ENCODE measurements at places on chromosomes 3 and 15.

DNA sequence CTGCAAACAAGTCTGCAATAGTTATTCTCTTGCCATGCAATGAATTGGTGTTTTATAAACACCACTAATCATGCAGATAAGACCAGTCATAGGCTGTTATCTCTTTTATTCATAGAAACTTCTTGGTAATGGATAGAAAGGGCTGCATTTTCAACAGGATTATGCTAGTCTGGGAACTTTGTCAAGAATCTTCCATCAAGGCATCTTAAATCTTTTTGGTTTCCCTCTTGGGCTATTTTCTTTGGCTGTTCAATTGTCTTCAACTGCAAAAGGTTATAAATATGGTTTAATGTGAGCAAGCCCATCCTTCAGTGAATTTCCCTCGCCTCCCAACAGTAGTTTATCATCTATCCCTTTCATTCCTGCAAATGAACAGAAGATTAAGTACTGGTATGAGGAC lies 59.0 kb upstream of the MINAR1 start:
- DNase-seq: no peak

DNA sequence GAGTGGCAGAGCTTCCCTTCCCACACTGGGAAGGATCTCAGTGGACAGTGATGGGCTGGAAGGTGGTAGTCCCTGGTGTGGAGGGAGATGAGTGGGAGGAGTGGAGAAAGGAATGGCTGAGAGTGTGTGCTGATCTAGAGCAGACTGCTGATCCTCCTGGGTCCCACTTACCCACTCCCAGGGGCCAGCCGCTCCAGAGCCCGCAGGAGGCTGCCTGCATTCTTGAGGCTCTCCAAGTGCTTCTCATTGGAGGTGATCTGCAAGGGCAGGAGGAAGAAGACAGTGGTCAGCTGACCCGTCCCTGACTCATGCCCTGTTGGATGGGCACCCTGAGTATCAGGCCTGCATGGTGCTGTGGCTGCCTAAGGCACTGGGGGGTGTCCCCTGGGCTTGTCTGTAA lies 50.0 kb downstream of the CTNNB1 start:
- no peak for DNase-seq

DNA sequence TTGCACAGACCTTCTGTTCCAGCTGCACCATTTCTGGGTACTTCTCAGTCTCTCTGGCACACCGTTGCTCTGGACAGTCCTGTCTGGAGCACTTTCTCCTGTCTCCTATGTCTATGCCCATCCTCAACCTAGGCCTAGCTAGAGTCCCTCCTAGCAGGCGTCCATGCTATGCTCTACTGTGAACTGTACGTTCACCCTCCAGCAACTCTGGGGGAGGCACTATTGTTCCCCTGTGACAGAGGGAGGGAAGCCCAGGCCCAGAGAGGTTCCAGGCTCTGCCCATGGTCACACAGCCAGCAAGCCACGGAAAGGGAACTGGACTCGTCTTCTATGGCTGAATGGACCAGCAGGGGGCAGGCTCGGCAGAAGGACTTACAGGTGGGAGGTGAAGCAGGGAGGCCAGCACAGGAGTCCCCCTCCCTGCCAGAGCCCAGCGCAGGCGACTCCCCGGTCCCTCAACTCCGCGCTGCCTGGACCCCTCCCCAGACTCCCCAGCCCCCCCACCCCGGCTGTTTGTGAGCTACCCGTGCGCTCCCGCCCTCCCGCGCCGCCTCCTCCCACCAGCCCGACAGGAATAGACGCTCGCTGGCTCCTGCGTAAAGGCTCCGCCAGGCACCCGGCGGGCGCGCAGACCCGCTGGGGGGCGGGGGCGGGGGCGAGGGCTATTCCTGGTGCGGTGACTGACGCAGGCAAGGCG lies 1.7 kb upstream of the LINGO1 start:
- DNase-seq: peak; percentile 43

GRCh38 chr15:58593870-58594269 lies 155.6 kb downstream of the ADAM10 start:
- DNase-seq: no peak

DNA sequence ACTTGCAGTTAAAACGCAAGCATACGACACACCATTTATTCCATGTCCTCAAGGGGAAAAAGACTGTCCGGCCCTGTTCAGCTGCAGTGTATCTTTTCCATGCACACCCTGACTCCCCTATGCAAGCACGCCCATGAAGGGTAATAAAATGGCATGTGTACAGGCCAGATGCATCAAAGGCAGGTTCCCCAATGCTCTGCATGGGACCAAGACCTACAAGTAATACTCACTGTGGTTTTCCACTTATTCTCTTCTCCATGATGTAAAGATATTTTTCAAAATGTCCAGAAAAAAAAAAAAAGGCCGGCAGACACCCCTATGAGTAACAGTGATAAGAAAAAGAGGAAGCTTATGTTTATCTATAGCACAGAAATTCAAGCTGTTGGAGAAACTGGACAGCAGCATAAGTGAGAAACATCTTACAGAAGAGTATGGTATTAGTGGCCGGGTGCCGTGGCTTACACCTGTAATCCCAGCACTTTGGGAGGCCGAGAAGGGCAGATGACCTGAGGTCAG lies 70.8 kb downstream of the MCF2L2 start:
- DNase-seq: no peak

DNA sequence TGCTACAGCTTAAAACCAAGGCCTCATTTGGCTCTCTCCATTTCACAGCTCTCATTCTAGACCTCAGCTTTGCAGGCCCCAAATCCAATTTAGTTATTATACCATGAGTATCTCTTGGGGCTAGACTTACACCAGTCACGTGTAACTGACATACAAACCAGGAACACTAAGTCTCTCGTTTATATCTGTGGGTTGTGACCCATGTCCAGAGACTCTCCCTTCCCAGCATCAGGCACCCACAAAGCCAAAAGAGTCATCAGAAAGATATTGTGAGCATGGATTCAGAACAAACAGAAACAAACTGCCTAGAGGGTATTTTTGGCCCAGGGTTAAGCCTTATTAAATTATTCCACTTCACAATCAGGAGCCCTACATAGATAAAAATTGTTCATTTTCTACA lies 5.6 kb upstream of the CCDC13 start:
- DNase-seq: no peak

GRCh38 chr3:37118163-37118562 lies 56.2 kb downstream of the LRRFIP2 start:
- no peak for DNase-seq

DNA sequence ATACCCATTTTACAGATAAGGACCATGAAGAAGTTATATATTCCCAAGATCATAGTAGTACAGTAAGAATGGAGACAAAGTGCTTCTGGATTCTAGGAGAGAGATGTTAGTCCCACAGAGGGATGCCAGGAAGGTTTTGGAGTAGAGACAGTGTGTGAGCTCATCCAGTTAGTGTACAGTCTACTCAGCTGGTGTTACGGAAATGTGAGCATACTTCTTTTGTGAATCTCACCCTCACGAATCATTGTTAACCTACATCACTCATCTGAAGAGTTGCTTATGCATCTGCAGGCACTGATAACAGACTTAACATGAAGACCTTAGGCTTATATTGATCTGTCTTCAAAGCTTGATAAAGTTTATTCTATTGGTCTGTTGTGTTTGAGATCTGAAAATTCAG lies 106.6 kb upstream of the PTPRG start:
- DNase-seq: no peak

DNA sequence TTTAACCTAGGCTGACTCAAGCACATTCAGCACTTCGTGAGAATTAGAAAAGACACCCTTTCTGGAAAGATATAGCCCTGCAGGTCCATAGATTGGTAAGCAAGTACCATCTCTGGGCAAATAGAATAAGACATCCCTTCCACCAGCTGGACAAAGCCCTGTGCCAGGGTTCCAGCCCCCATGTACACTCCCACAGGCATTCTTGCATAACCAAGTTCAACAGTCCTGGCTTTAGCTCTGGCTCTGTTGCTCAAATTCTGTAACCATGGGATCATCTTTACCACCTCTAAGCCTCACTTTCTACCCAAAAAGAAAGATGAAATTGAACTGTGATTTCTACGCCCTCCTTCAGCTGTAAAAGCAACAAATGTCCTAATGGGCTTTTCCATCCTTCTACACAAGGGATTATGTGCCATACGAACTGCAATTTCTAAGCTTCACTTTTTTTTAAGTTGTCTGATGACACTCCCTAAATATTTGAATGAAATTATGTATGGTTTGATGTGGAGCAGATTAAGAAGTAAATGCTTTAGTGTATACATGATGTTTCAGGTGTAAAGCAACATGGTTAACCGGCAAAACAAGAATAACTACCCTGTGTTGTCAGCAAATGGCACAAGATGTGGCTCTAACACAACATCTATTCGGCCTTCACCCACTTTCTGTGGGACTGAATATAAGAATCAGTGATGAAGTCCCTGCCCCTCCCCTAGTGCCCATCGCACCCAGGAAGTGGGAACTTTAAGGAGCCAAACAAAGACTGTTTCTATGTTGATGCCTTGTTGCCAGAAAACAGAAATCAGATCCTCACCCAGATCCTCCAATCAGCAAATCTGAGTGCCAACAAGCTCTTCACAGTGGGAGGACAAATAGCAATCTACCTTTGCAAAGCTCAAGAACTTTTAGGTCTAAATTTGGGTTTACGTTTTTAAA lies 165.7 kb downstream of the P3H2 start:
- no peak for DNase-seq

DNA sequence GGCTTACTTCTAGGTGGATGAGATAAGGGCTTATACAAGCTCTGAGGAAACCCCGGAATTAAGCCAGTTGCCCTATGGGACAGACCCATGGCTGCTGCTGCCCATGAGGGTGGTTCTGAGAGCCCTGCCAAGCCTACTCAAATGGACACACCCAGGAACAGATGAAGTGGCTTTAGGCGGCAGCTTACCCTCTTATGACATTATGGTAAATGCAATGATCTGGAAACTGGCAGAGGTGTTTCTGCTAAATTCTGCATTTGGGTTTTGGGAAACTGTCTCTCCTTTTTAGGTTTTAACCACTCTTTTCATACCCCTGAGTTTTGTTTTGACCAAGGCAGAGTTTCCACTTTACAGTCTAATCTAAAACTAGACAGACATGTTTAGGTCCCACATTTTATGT lies 9.0 kb upstream of the ZBED2 start:
- no peak for DNase-seq

GRCh38 chr3:156581033-156581432 lies 26.1 kb upstream of the SSR3 start:
- no peak for DNase-seq

DNA sequence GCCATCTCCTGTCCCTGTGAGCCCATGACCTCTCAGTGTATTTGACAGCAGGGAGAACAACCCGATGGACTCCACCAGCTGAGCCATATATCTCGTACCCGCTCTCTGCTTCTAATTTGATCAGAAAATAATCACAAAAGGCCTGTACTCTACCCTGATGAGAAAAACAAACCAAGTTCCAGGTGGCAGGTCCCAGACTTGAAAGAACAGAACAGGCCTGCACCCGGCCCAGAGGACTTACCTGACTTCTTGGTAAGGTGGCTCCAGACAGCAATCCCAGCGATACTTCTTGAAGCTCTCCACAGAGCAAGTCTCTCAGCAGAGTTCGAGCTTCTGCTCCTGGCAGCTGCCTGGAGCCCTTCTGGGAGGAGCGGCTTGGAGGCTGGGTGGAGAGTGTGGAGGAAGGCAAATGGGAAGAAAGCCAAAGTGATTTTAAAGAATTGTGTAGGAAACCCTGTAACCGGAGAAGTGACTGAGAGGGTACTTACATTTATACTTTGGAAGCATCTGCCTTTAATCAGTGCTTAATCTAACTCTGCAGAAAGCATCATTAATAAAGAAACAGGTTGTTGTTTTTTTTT lies 91.6 kb downstream of the SCN11A start:
- no peak for DNase-seq

DNA sequence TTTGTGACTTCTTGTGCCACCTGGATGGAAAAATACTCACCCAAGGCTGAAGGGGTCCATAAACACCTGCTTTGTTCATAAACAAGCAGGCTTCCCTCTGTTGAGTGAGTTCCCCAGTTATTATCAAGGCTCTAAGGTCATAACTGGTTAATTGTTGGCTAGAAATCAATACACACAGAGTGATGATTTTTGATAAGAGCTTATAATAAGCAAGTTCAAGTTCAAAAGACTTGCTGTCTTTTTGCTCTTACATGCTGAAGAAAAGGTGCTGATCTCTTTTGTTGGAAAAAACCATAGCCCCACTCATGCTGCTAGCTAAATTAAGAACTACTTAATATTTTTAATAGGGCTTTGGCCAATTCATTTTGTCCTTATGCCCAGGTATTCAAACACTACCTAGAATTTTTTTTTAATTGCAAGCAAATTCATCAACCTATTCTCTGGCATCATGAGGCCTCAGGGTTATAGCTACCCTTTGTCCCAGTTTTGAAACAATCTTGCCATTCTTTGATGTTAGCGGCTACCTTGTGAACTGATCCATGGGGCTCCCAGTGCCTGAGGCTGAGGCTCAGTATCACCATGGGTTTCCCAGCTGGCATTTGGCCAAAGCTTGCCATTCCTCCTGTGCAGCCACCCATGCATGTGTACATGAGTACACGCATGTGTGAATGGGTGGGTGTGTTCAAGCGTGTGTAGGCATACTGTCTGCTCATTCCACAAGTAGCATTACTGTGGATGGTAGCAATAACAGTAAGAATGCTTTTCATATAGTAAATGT lies 127.6 kb upstream of the LPP start:
- DNase-seq: no peak

- peak; percentile 91 for DNase-seq
Observed at GRCh38 chr3:14431917-14432834, 29.8 kb downstream of the SLC6A6 start.

DNA sequence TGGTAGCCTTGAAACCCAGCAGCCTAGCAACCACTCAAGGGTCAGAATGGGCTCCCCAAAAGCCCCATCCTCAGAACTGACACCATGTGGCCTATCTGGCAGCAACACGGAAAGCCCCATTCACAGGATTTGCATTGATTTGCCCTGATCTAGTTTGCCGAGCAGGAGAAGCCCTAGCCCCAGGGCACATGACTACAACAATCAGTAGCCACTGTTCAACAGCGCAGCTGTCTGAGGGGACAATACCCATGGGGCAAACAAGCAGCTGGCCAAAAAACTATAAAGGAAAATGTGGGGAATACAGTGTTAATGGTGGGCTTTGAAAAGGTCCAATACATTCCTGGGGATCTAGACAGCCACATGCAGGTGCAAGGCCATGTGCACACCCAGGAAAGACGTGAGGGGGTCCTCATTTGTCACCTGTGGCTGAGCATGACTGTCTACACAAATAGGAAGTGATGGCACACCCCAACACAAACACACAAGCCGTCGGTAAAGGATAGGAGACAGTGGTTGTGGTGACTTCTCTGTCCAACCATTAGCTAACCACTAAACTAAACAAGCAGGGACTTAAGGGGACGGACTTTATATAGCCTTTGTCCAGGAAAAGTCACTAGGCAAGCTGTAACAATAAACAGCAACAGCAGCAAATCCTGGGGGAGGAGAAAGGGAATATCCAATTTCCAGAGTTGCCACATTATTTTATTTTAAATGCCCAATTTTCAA lies 113.7 kb downstream of the LRIG1 start:
- no peak for DNase-seq

DNA sequence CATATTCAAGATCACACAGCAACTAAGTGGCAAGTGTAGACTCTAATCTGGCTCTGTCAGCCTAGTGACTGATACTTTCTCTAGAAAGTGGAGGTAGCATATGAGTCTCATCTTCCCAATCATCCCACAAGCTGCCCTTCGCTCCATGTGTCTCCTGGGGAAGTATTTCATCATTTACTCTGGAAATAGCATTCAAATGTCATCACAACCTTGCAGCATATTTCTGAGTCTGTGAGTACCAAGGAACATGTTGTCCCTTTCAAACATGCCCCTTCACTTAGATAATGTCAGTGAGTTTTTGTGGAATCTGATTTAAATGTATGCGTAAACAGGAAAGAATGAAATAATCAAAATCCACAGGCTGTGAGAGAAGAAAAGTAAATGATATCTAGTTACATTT lies 322.9 kb downstream of the SLC9A9 start:
- no peak for DNase-seq

All from dermis microvascular lymphatic vessel endothelial cell (primary cell).